CD4-positive, alpha-beta T cell treated with Interleukin-15 for 4 hours (primary cell): ENCODE measurements at places on chromosomes 13 and 19.

DNA sequence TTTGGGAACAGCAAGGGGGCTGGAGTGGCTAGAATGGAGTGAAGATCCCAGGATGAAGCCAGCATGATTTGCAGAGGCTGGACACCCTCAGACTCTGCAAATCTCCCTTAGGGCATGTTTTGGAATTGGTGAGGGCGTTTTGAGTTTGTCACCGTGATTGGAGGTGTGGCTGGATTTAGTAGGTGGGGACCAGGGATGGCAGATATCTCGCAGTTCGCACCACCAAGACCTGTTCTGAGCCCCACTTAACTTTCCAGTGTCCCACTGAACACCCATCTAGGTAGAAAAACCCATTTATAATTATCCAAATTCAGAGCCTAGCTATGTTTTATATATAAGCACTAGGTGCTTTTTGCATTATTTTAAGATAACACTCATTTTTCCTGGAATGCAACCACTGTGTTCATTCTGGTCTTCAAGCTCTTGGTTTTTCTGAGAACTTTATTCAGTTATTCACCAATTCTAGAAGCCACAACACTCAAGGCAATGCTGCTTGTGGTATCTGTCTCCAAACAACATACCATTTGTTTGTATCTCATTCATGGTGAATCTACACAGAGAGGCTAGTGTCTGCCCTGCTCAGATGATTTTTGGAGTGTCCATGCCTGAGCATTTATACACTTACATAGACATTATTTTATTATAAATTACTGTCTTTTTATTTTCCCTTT lies 3.0 kb upstream of the NANOS2 start:
- no peak for DNase-seq

- DNase-seq: no peak
These were observed 26.9 kb upstream of the TMEM160 start for GRCh38 chr19:47075179-47075810.

DNA sequence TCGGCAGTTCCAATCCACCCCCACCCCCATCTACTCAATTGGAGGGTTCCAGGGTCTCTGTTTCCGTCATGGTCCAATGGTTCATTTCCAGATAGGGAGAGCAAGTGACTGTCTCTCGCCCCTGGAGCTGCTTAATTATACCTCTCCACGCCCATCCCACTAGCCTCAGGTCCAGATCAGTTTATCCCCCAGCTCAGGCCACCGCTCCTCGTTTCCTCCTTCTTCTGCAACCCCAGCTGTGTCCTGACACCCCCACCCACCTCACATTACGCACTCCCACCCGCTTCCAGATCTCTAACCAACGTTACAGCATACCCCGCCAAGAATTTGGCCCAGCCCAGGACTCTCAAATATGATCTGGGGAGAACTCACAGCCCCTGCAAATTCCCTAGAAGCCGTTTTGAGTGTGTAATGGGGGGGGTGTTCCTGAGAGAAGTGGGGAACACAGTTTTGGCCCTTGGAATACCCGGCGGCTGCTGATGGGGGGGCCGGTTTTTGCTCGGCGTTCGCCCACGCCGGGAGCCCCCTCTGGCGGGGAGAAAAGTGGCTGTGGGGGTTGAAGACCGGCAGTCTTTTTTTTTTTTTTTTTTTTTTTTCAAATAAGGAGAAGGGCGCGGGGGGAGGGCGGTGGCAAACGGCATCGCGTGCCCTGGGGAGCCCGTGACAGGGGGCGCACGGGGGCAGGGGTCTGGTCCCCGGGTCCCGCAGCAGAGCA lies 1.7 kb upstream of the PDE4A start:
- no peak for DNase-seq

DNA sequence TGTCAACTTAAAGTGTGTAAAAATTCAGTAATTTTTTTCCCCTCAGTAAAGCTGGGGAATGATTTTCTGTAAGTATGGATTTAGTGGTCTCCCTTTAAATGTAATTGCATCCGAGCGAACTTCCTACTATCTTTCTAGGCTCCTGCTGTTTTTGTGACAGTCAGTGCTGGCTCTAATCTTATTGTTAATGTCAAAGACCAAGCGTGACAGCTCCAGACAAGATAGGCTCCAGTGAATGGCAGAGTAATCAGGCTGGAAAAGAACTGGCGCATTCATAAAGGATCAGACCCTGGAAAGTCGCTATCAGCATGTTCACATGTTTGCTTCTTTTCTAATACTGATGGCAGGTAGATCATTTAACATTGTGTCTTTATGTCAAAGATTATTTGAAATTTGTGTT lies 908.0 kb upstream of the ATXN8OS start:
- DNase-seq: no peak

- DNase-seq: no peak
These were observed 1825.3 kb downstream of the SLITRK5 start for GRCh38 chr13:89496478-89496877.

GRCh38 chr19:2512523-2513431 lies 36.9 kb downstream of the GADD45B start:
- no peak for DNase-seq

DNA sequence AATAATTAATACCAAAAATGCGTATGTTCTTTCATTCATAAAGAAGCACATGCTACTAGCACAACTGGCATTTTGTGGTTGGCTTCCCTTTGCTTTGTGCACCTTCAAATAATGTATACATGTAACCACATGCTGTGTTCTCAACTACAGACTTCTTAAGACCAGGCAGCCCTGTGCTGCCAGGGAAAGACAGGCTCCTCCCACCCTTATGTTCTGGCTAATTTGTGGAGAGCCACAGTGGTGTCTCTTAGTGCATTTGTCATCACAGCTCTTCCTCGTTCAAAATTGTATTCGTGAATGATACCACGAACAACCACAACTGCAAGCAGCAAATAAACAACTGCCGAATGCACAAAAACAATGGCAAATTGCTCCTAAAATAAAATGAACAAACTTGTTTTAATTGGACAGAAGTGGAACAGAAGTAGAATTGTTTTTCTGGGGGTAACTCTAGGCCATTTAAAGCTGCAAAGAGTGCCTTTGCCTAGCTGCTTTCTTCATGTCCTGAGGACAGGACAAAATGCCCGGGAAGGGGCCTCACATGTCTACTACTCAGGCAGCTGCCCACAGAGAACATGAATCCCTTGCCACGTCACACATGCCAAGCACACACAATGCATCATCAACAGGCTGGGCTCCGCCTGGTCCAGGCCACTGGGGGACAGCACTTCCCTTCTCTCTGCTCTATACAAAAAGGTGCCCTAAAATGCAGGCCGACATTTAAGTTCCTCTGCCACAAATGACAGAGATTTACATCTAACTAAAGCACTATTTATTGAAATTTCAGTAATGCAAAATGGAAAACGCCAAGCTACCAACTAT lies 21.7 kb downstream of the IRS2 start:
- no peak for DNase-seq

- DNase-seq: no peak
These were observed 34.9 kb downstream of the RXFP2 start for GRCh38 chr13:31774186-31774750.

DNA sequence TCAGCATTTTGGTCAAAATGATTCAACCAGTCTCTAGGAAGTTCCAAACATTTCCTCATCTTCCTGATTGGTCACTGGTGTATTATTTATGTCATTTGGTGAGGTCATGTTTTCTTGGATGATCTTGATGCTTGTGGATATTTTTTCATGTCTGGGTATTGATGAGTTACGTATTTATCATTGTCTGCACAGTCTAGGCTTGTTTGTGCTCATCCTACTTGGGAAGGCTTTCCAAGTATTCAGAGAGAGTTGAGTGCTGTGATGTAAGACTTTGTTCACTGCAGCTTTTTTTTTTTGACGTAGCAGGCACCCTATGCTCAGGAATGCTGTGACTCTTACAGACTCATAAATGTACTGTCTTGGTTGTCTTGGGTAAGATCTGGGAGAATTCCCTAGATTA lies 509.5 kb downstream of the SLITRK1 start:
- no peak for DNase-seq

DNA sequence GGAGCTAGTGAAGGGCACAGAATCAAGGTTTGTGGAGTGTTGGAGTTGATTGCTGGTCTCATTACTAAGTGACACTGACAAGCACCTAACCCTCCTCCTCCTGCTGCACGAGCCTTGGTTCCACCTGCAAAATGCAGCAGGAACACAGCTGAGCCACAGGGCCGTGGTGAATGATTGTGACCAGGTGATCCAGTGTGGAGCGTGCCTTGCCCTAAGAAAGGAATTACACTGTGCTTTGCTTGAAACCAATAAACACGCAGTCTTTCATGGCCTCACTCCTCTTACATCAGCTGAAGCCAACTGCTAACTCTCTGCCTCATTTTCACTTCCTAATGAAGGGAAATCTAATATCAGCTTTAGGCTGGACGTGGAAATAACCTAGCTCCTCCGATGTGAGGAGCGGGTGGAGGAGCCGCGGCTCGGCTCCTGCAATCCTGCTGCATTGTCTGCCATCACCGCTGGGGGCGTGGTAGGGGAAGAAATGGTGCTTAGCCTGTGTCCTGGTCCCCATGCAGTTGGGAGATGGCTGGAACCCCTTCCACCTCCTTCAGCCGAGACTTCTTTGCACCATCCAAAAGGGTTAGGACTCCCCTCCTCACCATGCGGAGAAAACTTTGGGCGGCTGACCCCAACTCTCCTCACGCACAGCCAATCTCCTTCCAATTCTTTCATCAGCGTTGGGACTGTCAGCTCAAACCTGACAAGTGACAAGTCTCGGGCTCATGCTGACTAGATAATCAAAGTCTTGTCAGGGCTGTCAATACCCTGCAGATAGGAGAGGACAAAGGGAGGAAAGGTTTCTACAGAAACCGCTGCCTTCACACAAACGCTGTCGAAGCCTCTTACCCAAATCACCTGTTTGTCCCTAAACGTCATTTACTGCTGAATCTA lies 427.9 kb downstream of the ZNF536 start:
- DNase-seq: peak; percentile 9
